ENCODE measurements at places on chromosomes 1 and 21.

DNA sequence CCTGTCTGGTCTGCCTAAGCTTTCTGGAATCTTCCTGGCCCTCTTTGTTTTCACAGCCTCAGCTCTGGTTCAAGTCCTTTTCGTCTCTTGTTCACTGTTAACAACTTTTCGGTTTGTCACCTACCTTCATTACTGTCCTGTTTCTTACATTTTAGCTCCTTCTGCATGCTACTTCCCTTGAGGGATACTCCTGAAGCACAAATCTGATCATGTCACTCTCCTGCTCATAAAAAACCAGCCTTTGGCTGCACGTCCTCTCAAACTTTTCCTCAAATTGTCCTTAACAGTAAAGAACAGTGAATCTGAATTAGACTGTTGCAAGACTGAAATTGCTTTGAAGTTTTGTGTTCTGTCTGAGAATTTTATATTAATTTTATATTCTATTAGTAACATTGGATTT, 3.3 kb downstream of the RAVER2 start:
- DNase-seq = no peak

DNA sequence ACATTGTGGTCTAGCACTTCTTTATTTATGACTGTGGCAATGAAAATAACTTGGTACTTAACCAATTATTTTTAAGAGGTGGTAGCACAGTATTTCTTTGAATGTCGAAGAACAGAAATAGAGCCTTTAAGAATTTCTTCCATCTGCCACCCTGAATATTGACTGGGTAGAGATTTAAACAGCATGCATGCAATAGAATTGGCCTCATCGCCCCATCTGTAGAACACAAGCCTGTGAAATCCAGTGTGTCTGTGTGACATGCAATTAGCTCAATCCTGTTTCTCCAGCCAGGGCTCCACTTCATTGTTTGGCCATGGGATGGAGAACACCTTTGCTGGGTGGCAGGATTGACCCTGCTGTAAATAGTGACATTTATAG, 17.1 kb upstream of the KLHDC8A start:
- DNase-seq = no peak

DNA sequence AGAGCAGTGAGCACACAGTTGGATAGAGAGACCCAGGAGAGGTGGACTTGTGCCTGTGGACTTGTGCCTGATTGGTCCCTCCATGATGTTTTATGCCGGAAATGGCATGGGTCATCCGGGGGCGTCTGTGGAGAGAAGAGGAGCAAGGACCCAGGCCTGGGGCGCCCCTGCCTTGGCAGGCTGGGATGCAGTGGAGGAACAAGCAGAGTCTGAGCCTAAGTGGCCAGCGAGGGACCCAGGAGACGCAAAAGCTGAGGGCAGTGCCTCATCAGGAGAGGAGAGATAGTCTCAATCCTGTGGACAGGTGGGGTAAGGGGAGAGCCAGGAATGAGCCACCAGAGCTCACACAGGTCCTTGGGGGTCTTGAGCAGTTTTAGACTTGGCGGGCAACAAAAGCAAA, 146.9 kb downstream of the PCBP3 start:
- DNase-seq = no peak

- DNase-seq = no peak
Measured at GRCh38 chr21:17537299-17537698, 24.5 kb downstream of the CXADR start.

Data from memory B cell (primary cell).